Immature natural killer cell (primary cell): ENCODE measurements at places on chromosomes 3 and 15. TPM values are rescaled to one million over a fixed set of nuclear protein-coding genes. Genes with fewer than 3 reads are reported as not detected.

The HIGD1A gene
- polyA plus RNA-seq, result 159 TPM

The ALPK3 gene
- not detected for polyA plus RNA-seq

The APOD gene
- not detected for polyA plus RNA-seq

The NR1I2 gene
- polyA plus RNA-seq, result not detected

The TMC3 gene
- not detected for polyA plus RNA-seq

The LMAN1L gene
- polyA plus RNA-seq, result not detected

The SLC28A2 gene
- not detected for polyA plus RNA-seq

The NMB gene
- polyA plus RNA-seq, result 10.0 TPM

The CNTN4 gene
- not detected for polyA plus RNA-seq

The IGSF11 gene
- not detected for polyA plus RNA-seq

The GPR27 gene
- 0.22 TPM for polyA plus RNA-seq

The GP9 gene
- 12.8 TPM for polyA plus RNA-seq

The CPA3 gene
- polyA plus RNA-seq, result not detected

The GLDN gene
- polyA plus RNA-seq, result not detected

The KBTBD13 gene
- not detected for polyA plus RNA-seq

The CLEC3B gene
- polyA plus RNA-seq, result 2.0 TPM

The VGLL3 gene
- not detected for polyA plus RNA-seq

The RPP25 gene
- 3.1 TPM for polyA plus RNA-seq

The CLDN16 gene
- not detected for polyA plus RNA-seq

The GADL1 gene
- not detected for polyA plus RNA-seq

The DCP1A gene
- polyA plus RNA-seq, result 80.1 TPM

The HDAC11 gene
- 5.4 TPM for polyA plus RNA-seq

The MASP1 gene
- polyA plus RNA-seq, result not detected

The CCDC80 gene
- polyA plus RNA-seq, result 0.20 TPM

The SNTN gene
- polyA plus RNA-seq, result not detected

The CMC1 gene
- 536 TPM for polyA plus RNA-seq

The CHRD gene
- polyA plus RNA-seq, result not detected

The TEX55 gene
- polyA plus RNA-seq, result not detected

The ATP10A gene
- 2.4 TPM for polyA plus RNA-seq

The DNAH12 gene
- not detected for polyA plus RNA-seq

The SCAP gene
- 38.8 TPM for polyA plus RNA-seq

The CPLX3 gene
- not detected for polyA plus RNA-seq

The GHSR gene
- 2.1 TPM for polyA plus RNA-seq

The ROPN1 gene
- not detected for polyA plus RNA-seq
